ENCODE measurements at places on chromosomes 16 and 17. TPM values are rescaled to one million over a fixed set of nuclear protein-coding genes. Genes with fewer than 3 reads are reported as not detected.

FSCN2 gene
- 0.82 TPM for total RNA-seq

RASD1 gene
- 6.2 TPM for total RNA-seq

SULT1A2 gene
- total RNA-seq, result not detected

SOX15 gene
- 0.27 TPM for total RNA-seq
